Adipocyte (in vitro differentiated cells): ENCODE measurements at places on chromosomes 2 and 18.

- no peak for DNase-seq
These were observed 101.8 kb downstream of the XRCC5 start for GRCh38 chr2:216210701-216211540.

- peak; percentile 65 for DNase-seq
These were observed 82.8 kb downstream of the SLC25A12 start for GRCh38 chr2:171811245-171811628.

DNA sequence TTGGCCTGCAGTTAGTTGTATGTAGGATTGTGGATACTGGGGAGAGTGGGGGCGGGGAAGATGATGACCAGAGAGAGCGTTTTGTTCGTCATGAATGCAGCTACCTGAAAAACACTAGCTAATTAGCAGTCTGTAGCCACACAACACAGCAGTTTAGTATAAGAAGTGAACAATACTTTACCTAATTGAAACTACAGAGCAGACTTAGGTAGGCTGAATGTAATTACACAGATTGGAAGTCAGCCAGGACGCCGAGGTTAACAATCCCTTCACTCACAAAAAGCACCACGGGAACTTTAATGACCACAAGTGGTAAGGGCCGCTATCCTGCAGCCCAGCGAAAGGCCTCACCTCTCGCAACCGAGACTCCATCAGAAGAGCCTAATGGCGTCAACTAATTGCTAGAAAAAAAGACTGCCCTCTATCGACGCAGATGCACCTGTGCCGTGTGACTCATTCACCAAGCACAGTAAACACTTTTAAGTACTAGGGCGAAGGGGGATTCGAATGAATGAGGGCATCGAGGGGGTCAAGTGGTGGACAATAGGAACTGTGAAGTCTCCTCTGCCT lies 591.0 kb downstream of the ARHGAP15 start:
- no peak for DNase-seq

DNA sequence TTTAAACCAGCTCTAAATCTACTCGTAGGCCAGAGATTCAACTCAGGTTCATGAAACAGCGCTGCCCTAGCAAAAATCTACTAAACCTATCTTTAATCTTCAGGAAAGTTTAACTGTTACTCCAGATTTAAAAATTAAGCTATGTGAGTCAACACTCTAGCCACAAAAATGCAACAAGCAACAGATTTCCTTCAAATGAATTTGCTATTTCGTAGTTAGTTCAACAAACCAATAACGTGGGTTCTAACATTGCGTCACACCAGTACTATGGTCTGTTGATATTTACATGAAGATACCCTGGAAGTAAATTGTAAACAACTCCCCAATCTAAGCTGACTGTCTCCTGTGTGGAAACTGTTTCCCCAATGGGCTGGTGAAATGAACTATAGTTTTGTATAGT lies 71.2 kb downstream of the FIGN start:
- peak; percentile 79 for DNase-seq

DNA sequence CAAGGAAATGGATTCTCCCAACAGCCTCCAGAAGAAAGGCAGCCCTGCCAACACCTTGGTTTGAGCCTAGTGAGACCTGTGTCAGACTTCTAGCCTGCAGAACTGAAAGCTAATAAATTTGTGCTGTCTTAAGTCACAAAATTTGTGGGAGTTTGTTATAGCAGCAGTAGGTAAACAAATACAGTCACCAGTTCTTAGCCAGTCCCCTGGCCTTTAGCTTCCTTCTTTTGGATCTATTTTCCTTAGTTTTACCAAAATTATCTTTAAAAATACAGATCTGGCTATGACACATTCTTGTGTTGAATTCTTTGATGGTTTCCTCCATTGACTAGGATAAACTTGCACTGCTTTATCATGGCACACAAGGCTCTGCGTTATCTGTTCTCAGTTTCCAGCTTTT lies 697.9 kb upstream of the FANCL start:
- no peak for DNase-seq

DNA sequence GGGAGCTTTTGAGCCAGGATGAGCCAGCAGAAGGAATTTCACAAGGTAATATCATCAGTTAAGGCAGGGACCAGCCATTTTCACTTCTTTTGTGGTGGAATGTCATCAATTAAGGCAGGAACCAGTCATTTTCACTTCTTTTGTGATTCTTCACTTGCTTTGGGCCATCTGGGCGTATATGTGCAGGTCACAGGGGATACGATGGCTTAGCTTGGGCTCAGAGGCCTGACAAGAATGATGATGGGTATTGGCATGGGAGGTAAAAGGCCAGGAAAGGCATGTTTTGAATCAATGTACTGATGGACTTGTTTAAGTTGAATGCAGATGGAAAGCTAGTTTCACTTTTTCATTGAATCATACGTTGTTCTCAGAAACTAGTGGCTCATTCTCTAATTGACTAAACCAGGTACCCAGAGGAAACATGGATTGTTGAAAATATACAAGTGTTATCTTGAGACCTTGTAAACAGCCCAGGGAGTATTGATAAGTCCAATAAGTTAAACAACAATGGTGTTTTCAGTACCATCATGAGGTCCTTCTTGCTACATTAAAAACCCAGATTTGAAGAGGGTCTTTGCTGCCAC lies 1672.5 kb upstream of the DDX18 start:
- DNase-seq: no peak

DNA sequence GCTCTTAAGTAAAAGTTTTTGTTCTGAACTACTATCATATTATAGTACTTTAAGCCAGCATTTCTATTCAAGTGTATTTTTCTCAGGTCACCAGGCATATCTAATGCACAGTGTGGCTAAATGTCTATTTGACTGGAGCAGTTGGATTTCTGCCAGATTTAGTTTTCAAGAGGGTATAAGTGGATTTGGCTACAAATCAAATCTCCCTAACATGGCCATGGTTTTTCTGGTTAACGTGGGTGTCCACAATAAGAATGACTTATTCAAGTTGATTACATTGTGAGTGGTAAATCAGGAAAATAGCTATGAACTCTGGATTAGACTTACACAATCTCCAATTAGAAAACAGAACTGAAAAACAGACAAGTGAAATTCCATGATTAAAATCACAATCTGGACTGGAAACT lies 5.7 kb upstream of the CHN1 start:
- no peak for DNase-seq

- no peak for DNase-seq
These were observed 199.6 kb downstream of the AFF3 start for GRCh38 chr2:99942561-99943347.

DNA sequence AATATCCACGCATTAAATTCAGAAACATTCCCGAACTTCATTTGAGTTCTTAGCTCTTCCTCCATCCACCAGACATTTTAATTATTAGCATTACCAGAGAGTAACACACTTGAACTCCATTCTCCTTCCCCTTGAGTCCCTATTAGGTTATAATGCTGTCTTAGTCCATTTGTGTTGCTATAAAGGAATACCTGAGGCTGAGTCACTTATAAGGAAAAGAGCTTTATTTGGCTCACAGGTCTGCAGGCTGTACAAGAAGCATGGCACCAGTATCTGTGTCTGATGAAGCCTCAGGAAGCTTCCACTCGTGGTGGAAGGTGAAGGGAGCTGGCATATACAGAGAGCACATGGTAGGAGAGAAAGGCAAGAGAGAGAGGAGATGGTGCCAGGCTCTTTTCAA lies 25.4 kb downstream of the TBC1D8 start:
- DNase-seq: no peak

- DNase-seq: no peak
These were observed 1351.6 kb upstream of the NRXN1 start for GRCh38 chr2:52383541-52383940.
